ENCODE measurements at places on chromosomes 4 and X.

GRCh38 chrX:153408871-153409351, 2.4 kb upstream of the ZFP92 start:
- no peak for DNase-seq

- DNase-seq, result no peak
Observed at GRCh38 chrX:13033193-13033592, 11.2 kb downstream of the FAM9C start.

DNA sequence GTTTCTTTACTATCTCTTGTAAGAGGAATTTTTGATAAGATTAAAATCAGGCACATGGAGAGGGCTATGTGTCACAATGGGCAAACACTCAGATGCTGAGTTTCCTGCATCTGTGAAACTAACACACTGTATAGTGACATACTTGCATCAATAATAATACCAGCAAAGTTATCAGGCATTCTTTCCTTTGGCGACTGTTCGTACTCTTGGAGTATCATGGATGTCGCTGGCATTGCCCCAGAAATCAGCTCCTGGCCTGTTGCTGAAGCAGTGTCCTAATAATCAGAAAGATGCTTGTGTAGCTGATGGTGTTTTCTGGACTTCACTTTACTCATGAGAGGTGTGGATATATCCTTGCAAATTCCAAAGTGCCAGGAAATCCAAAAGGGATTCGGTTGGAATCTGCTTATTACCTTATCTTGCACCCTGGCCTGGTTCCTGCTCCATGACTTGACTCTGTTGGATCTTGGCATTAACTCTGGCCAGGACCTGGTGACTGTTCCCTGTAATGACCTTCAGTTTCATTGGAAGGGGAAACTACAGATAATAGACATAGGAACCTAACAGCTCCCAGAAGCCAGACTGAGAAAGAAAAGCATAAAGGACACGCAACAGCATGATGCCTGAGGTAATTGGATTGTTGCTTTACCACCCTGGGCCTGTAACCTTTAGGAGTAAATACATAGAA, 762.5 kb upstream of the GRIA3 start:
- no peak for DNase-seq

GRCh38 chr4:83604321-83604720, 68.4 kb downstream of the GPAT3 start:
- no peak for DNase-seq

GRCh38 chrX:96425200-96425599, 259.4 kb upstream of the DIAPH2 start:
- DNase-seq, result no peak

- DNase-seq, result no peak
Observed at GRCh38 chrX:129831091-129831885, 12.4 kb downstream of the ZDHHC9 start.
